ENCODE measurements at places on chromosomes 11 and 22.

- DNase-seq: no peak
Measured at GRCh38 chr11:25793637-25794036, 538.3 kb upstream of the ANO3 start.

DNA sequence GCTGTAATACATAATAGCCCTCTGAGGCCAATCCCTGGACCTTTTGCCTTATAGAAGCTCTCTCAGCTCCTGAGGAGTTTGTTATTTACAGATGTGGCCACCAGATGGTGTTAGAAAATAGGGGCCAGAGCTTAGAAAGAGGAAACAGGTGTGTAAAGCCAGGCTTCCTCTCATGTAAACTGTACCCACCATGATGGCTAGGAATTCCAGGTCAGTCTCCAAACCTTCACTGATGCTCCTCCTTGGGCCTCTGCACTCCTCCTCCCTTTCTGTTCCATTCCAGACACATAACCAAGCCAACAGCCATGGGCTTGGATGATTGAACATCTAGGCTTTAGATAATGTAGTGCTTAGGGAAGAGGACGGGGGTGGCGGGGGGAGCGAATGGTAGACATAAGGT is 39.7 kb downstream of the USP35 start:
- no peak for DNase-seq

DNA sequence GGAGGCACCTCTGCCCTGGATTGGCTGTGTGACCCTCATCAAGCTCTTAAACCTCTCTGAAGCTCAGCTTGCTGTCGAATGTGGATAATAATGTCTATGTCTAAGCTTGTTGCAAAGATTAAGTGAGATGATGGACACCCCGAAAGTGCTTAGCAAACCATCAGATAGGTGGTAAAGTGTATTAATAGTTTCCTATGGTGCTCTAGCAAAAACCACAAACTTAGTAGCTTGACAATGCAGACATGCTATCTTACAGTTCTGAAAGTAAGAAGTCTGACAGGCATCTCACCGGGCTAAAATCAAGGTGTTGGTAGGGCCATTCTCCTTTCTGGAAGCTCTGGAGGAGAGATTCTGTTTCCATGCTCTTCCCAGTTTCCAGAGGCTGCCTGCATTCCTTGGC is 106.5 kb upstream of the CSNK2A3 start:
- no peak for DNase-seq

DNA sequence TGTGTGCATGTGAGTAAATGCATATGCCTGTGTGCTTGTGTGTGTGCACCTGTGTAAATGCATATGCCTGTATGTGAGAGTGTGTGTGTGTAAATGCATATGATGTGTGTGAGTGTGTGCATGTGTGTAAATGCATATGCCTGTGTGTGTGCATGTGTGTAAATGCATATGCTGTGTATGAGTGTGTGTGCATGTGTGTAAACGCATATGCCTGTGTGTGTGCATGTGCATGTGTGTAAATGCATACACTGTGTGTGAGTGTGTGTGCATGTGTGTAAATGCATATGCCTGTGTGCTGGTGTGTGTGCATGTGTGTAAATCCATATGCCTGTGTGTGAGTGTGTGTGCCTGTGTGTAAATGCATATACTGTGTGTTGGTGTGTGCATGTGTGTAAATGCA is 37.8 kb downstream of the GGTLC2 start:
- DNase-seq: no peak

- DNase-seq: peak; percentile 60
Measured at GRCh38 chr11:75453916-75454655, 21.1 kb upstream of the KLHL35 start.

DNA sequence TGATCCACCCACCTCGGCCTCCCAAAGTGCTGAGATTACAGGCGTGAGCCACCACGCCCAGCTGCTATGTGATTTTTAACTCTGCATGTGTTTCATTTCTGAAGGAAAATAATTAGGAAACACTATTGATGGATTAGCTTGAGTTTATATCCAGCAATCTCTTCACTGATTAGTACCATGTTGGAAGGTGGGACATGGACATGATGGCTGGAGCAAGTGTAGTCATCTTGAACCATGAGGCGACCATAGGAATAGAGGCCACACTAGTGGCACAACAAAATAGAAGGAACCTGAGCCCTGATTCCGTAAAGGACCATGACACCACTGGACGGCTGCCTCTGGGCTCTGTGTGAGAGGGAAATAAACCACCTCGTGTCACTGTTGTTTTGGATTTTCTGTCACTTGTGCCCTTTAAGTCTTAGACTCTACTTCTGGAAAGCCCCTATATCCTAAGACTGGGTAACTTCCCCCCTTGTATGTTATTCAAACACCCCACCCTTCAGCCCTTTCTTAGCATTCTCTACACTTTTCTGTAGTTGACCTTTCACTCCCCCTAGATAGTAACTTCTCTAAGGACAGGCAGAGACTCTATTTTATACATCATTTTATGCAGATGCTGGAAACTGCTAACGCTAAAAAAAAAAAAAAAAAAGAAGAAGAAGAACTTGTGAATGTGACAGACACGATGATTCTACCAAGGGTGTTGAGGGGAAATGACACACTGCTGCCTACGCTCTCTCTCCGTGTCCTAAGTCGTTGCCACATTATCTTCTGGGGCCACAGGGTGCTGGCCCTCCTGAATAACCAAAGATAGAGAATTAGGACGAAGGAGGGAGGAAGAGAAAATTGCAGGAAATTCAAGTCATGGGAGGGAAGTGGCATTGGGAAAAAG is 2.7 kb upstream of the VPS37C start:
- no peak for DNase-seq

- no peak for DNase-seq
Measured at GRCh38 chr11:36376888-36377758, 81.0 kb downstream of the PRR5L start.

DNA sequence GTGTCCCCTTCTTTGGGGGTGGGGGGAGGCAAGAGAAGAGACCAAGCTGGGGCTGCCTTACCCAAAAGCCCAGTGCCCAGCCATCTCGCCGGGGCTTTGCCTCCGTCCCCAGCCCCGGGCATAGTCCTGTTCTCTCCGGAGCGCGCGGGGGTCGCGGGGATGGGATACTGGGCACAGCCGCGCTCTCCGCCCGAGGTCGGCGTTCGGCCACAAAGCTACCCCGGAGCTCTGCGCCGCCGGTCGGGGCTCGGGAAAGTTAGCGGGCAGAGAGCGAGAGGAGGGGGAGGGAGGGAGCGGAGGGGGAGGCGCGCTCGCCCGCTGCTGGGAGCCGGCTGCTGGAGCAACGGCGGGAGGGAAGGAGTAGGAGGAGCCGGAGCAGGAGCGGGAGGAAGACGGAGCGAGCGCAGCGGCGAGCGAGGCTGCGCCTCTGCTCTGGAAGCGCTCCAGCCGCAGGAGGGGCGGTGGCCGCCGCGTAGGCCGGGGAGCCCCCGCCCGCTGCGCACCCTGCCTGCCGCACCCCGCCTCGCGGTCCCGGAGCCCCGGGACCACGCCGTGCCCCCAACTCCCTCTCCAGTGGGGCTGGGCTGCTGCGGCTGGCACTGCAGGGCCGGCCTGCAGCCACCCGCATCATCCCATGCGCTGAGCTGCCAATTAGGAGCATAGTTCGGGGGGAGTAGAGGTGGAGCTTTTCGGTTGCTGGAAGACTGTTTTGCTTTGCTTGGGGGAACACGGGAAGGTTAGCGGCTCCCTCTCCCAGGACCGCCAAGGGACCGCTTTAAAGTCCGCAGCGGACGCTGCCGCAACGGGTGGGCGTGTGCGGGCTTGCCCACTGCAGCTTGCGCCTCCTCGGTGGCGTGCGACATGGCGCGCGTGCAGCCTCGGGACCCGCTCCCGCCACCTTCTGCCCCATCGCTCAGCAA is at the start of gene SCN4B:
SCN4B (minus strand) TSS at position 272 of the 920 bp plus-strand sequence; CDS start at position 122, 150 bp downstream.
- no peak for DNase-seq

DNA sequence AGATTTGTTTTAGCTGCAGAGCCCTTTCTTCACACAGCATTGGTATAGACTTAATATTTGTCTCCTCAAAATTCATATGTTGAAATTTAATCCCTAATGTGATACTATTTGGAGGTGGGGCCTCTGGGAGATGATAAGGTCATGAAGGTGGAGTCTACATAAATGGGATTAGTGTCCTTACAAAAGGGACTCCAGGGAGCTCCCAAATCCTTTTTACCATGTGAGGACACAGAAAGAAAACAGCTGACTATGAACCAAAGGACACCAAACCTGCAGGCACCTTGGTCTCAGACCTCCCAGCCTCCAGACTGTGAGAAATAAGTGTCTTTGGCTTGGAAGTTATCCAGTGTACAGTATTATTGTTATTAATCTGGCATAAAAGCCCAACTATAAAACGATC is 10.2 kb downstream of the SLC35F2 start:
- DNase-seq: no peak

DNA sequence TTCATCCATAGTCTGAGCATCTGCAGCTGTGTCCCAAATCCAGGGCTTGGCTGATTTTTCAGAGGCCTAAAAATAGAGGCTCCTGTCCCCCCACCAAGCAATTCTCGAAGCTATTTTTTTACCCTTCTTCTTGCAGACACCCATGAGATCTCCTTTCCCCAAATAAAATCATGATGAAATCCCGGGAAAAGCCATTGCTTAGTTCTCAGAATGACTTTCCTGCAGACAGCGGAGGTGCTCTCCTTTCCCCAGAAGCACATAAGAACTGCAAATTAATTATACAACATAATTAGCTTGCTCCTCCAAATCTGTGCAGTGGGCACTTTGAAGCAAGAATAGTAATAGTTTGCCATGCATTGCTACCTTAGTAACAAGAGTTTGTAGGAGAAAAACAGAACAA is 83.6 kb upstream of the ASPHD2 start:
- DNase-seq: no peak

Data from AG09319 (cell line).